ENCODE measurements at places on chromosomes 4 and X.

DNA sequence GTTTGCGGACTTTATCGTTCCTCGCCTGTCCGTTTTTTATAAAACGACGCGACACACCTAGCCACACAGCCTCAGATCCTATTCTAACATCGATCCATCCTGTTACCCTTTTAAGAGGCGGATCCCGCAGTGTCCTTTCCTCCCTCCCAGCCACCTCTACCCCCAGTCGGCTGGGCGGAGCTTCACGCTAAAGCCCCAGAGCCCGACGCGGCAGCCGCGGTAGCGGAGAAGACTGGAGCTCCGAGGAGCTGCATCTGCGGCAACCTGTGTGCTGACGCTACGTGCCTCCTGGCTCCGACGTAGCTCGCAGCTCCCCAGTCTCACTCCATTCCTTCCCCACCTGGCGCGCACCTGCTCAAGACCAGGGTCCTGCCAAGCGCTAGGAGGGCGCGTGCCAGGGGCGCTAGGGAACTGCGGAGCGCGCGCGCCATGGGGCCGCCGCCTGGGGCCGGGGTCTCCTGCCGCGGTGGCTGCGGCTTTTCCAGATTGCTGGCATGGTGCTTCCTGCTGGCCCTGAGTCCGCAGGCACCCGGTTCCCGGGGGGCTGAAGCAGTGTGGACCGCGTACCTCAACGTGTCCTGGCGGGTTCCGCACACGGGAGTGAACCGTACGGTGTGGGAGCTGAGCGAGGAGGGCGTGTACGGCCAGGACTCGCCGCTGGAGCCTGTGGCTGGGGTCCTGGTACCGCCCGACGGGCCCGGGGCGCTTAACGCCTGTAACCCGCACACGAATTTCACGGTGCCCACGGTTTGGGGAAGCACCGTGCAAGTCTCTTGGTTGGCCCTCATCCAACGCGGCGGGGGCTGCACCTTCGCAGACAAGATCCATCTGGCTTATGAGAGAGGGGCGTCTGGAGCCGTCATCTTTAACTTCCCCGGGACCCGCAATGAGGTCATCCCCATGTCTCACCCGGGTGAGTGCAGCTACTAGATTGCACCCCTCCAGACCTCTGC lies at the start of gene RNF128:
Gene RNF128 (plus strand): TSS at position 217 of the 953 bp plus-strand sequence. CDS start 213 bp downstream, at position 430.
- DNase-seq: peak; percentile 7

- no peak for DNase-seq
Observed at GRCh38 chrX:39984191-39984956, 113.4 kb downstream of the BCOR start.

DNA sequence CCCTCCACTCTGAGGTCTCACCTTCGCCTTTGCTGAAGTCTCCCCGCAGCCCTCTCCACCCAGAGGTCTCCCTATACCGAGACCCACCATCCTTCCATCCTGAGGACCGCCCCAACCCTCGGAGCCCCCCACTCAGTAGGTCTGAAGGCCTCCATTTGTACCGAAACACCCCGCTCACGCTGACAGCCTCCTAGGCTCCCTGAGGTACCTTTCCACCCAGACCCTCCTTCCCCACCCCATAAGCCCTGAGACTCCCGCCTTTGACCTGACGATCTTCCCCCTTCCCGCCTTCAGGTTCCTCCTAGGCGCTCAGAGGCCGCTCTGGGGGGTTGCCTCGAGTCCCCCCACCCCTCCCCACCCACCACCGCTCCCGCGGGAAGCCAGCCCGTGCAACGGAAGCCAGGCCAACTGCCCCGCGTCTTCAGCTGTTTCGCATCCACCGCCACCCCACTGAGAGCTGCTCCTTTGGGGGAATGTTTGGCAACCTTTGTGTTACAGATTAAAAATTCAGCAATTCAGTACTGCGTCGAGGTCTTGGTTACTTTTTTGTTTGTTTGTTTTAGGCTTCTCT lies 5.0 kb downstream of the SOD3 start:
- DNase-seq: no peak

DNA sequence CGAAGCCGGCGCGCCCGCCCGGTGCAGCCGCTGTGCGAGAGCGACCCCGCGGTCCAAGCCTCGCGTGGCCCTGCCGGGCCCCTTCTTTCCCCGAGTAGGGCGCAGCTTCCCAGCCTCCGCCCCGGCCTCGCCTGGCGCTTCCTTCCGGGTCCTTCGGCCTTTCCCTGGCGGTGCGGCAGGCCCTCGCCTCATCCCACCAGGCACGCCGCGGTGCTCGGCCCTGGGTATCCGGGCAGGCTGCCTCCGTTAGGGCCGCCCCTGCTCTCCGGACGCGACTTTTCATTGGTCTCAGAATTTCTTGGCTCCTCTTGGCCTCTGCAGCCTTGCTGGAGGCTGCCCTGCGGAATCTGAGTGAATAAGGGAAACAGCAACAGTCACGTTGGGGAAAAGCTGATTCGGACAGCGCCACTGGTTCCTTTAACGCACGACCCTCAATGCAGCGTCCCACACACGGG lies 429 bp downstream of the UVSSA start:
- DNase-seq: peak; percentile 28

DNA sequence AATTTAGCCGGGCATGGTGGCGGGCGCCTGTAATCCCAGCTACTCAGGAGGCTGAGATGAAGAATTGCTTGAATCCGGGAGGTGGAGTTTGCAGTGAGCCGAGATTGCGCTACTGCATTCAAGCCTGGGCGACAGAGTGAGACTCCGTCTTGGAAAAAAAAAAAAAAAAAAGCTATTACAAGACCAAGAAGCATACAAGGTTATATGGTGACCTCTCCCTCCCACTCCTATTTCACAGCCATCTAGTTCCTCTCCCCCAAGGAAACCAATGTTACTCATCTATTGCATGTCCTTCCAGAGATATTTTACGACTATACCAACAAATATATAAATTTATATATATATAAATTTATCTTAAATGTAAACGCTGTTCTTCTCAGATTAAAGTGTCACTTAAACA lies 3.2 kb downstream of the SLC9A7 start:
- no peak for DNase-seq

DNA sequence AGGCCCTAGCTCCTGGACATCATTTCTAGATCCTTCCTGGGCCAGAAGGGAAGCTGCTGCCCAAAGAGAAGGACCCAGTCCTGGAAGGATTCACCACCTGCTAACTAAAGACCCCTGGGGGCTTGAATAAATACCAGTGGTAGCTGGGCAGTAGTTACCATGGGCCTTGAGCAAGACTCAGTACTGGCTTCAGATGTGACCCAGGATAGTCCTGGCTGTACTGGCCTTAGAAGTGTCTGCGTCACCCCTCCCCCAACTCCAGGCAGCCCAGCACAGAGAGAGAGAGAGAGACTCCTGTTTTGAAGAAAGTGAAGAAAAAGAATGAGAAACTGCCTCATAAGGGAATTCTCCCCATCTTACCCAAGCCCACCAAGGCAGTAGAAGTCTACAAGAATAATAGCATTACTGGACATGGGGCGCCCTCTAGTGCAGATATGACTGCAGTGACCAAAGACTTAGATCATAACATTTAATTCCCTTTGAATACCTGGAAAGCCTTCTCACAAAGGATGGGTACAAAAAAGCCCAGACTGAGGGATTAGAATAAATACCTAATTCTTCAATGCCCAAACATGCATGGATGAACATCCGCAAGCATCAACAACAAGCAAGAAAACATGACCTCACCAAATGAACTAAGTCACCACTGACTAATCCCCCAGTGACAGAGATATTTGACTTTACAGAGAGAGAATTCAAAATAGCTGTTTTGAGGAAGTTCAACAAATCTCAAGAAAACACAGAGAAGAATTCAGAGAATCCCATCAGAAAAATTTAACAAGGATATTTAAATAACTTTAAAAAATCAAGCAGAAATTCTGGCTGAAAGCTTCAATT lies 171.8 kb downstream of the HNRNPD start:
- DNase-seq: peak; percentile 40

DNA sequence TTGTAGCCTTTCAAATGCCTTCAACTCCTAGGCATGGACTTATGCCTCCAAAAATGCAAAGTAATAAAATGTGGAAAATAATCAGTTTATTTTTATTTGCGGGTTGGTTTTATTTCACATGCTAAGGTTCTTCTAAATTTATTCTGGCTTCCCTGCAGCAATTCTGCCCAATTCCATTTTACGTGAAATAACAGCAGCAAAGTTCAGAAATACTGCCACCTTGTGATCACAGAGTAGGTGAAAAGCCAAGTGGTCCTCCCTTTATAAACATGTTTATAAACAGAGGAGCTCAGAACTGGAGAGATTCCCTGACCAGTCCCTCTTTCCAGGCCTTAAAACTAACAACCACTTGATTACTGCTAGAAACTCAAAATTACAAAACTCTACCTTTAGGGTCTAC lies 14.7 kb upstream of the DCHS2 start:
- DNase-seq: no peak

DNA sequence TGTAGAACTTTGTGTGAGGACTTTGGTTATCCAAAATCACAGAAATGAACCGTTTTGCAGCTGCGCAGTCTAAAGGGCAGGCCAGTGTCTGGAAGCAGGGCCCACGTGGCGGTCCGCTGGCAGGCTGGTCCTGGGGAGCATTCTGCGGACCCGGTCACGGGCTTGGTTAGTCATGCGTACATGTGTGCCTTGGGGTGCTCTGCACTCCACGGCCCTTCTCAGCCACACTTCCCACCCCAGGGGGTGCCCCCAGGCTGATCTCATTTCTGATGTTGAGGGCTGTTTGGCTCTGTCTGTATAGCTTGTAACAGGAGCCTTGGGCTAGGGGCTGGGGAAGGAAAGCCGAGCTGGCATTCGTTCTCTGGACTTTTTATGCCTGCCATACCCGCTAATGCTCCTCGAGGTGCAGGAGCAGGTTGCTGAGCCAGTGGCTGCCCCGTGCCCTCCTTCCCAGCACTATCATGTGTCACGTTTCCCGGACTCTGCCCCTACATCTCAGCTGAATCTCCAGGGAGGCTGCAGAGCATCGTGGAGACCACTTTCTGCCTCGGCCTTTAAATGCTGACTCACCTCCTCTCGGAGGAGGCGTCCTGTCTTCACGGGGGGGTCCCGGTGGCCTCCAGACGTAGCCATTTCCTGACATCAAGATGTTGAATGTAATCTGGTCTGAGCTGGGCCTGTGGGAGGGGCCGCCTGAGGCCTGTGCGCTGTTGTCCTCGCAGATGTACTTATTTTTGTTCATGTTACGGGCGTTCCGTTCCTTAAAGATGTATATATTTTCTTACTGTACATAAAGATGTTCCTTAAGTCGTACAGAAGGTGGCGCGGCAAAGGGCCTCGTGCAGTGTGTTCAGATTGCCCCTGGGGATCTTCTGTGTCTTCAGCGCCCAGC lies 11.4 kb upstream of the TADA2B start:
- DNase-seq: no peak

- DNase-seq: no peak
Observed at GRCh38 chrX:141632124-141632523, 42.6 kb downstream of the SPANXA2 start.

DNA sequence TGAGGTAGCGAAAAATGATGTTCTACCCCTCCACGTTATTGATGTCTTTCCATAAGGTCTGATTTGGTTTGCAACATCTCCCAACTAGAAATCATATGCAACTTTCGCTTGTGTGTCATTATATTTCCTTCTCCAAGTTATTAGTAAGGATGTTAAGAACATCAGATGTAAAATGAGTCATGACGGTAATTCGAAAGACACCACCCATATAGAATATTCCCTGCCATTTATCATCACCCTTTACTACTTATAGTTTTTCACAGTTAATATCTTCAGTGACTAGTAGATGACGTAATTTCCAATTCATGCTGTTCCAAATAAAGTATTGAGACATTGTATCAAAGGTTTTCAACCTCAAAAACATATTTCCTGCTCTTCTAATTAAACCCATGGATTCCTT lies 146.7 kb upstream of the MAP3K15 start:
- DNase-seq: no peak

- DNase-seq: no peak
Observed at GRCh38 chr4:165630671-165631070, 242.4 kb upstream of the TLL1 start.

DNA sequence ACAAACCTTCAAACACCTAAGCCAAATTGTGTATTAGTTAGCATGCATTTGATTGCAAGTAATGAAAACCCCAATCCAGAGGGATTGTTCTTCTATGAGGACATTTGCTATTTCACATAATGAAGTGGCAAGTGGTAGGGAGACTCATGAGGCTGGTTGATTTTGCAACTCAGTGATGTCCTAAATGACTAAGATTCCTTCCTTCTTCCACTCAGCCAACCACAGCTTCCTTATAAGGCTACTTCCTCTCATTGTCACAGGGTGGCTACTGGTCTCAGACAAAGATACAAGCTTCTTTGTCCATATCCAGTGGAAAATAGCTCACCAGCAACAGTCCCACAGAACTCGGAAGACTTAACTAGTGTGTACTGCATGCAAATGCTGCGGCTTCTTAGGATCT lies 5.3 kb upstream of the OTC start:
- DNase-seq: peak; percentile 39

DNA sequence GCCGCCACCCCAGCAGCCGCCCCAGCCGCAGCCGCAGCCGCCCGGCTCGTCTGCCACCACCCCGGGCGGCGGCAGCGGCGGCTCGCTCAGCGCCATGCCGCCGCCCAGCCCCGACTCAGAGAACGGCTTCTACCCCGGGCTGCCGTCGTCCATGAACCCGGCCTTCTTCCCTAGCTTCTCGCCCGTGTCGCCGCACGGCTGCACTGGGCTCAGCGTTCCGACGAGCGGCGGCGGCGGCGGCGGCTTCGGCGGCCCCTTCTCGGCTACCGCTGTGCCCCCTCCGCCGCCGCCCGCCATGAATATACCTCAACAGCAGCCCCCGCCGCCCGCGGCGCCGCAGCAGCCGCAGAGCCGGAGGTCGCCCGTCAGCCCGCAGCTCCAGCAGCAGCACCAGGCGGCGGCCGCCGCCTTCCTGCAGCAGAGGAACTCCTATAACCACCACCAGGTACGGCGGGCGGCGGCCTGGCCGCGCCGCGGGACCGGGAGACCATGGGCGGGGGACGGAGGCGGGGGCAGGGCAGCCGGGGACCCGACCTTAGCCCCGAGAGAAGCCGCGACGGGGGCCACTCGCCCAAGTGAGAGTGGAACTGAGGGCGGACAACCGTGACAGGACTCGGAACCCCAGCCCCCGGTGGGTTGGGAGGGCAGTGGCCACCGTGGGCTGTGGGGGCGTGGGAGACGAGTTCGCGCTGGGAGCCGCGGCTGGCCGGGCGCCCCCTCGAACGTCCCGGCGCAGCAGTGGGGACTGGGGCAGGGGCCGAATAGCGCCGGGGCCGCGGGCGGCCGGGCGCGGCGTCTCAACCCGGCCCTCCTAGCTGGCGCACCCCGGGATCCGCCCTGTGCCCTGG lies 1.8 kb downstream of the CPEB2 start:
- DNase-seq: no peak

DNA sequence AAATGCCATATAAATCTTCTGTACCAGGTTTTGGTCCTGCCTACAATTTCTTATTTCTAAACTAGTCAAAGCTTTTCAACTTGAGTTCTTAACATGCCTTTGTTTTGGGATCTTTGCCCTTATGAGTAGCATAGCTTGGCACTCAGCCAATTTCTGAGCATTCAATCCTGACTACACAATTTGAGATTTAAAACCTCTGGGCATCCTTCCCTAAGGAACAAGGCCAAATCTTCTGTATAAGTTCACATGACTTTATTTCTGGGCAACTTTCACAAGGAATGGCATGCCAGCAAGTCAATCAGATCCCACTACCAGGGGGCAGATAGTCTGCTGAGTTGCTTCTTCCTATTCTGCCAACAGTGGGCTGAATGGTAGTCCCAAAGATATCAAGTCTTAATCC lies 254.2 kb downstream of the ADAMTS3 start:
- DNase-seq: peak; percentile 16

Measured in globus pallidus (tissue), 1 donor.